ENCODE measurements at places on chromosomes 4 and X.

GRCh38 chr4:24675721-24676389, 91.5 kb upstream of the DHX15 start:
- no peak for DNase-seq

DNA sequence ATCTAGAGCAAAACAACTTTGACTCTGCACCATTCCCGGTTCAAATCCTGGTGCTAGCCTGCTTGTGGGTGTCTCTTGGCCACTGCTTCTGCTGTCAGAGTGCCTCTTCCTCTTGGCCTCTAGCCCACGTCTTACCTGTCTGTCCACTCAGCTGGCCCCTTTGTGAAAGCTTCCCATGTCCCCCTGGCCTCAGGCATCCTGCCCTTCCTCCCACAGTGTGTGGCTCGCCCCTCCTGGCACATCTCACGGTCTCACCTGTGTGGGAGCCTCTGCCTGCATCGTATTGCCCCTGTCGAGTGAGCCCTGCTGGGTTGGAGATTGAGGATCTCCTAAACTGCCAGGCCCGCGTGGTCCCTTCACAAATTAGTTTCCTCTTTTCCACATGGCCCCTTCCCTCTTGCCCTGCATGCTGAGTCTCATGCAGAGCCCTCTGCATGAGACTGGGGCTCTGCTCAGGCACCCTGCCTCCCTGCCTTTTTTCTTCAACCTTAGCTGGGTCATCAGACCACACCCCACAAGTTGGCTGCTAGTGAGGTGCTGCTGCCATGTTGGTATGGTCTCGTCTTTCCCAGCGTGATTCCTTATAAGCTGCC, 53.7 kb upstream of the TADA2B start:
- DNase-seq = no peak

DNA sequence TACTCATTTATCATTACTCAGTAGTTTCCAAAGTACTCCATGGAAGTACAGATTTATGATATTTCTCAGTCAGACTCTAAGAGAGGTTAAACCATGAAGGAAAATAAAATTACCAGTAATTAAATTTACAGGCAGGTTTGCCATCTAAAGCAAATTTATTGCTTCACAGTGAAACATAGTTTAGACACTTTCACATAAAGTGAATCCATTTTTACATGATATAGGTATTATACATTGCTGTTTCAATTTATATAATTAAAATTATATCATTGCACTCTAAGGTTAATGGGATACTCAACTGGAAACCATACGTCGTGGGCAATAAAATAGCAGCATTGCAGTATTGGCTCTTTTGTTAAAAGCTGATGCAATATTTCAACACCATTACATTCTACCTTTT, 202.8 kb downstream of the SLIT2 start:
- DNase-seq = no peak

GRCh38 chr4:48546336-48546735, 56.3 kb downstream of the ZAR1 start:
- DNase-seq = peak; percentile 23

DNA sequence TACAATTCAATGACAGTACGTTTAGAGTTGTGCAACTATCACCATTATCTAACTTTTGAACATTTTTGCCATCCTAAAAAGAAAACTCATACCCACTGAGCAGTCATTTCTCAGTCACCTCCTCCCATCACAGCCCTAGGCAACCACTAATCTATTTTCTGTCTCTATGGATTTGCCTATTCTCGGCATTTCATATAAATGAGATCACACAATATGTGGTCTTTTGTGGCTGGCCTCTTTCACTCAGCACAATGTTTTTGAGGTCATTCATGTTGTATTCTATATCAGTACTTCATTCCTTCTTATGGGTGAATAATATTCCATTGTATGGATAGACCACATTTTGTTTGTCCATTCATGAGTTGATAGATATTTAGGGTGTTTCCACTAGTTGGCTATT, 103.0 kb downstream of the PPEF1 start:
- DNase-seq = no peak
